ENCODE measurements at places on chromosomes 2 and 18.

DNA sequence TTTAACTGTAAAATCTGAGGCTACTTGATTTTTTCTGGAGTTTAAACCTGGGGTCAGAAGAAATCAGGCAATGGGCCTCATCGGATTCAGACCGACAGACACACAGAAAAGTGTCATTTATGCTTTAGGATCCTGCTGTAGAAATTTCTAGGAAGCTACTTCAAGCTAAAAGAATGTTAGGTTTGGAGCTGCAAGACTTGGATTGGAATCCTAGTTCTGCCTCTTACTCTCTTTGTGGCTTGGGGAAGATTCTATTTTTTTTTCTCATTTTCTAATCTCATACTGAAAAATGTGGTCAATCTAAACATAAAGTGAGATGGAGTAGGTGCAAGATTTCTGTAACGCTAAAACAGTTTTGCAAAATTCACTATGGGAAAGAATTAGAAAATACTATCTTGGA is 48.8 kb upstream of the KCNE4 start:
- DNase-seq = no peak

DNA sequence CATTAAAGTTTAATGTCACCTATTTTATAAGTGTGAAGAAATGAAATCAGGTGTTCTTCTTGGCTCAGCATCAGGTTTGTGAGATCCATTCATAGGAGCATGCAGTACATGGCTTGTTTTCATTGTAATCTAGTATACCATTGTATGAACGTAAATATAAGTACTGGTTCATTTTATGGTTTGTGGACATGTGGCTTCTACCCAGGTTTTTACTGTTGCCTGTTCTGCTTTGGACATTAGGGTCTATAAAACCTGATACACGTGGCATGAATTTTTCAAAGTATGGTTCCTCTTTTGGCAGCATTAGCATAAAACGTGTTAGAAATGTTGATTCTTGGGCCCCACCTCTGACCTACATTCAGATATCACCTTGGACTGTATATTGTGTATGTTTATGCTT is 175.5 kb downstream of the PRPF40A start:
- DNase-seq = no peak

- DNase-seq = no peak
These were observed 24.1 kb downstream of the BOD1L2 start for GRCh38 chr18:57171026-57171425.

DNA sequence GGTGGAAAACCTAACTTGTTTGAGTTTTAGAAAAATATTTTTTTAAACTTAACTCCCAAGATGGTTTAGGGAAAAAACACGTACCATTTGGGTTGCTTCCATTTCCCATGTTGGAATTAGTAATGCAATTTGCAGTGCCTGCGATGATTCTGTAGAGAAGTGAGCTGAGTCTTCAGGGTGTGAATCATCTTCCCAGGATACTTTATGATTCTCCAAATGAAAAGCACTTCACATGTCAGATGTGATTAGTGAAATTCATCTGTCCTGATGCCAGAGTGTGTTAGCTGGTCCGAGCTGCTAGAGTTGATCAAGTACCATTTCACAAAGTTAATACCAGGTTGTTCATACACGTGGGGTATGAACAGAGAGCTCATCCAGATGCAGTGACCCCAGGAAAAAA is 59.1 kb downstream of the ACOXL start:
- no peak for DNase-seq

GRCh38 chr2:42424033-42424432 is 63.0 kb upstream of the COX7A2L start:
- no peak for DNase-seq

DNA sequence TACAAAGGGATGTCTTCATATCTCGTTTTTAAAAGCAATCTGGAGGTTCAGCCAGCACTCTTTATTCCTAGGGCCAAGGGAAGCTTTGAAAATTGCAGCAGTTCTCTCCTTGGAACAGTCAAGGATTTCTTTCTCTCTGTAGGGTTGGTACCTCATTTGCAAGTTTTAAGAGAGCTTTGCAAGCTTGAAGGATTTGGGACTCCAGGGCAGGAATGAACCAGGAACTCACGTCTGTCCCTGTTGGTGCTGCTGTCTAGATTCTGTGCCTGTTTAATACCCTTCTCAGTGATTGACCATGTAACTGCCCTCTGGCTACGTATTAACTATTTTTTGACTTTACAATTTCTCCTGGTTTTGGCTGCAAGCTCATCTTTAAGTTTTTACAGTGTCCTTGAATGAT is 262.5 kb upstream of the ST6GAL2 start:
- DNase-seq = no peak

DNA sequence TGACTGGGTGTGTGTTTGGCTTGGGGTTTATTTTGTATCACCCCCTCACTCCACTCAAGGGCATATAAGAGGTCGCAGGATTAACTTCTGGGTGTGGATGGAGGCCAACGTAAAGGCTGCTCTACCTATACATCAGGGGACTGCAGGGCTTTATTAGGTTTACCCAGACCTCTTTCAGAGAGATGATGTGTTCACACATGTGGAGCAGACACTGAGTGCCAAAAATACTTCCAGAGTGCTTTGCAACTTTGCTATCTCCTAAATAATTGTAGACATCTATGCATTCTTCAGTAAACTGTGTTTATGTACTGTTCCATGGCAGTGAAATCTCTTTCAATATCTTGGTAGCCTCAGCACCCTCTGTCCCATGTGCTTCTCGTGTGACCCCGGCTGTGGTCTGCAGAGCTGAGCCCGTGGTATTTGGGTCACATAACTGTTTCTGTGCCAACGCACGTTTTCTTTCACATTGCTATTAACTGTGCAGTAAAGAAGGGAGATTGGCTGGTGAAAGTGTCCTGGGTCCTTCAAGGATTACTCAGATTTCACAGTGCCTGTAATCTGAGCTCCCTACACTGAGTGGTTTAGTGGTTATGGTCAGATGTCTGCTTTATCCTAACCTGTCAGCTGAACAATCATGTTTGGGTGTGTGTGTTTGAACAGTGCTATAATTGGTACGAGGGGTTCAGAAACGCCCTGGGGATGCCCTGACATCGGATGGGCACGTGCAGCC is 208.1 kb downstream of the VAPA start:
- no peak for DNase-seq

GRCh38 chr2:167271932-167272331 is 383.7 kb downstream of the XIRP2 start:
- no peak for DNase-seq

All from substantia nigra (tissue), 51 donors.